ENCODE measurements at places on chromosomes 7 and 10. TPM values are rescaled to one million over a fixed set of nuclear protein-coding genes. Genes with fewer than 3 reads are reported as not detected.

CARD11 gene
- total RNA-seq, result 29.0 TPM

LLCFC1 gene
- not detected for total RNA-seq

EXOC6 gene
- 5.0 TPM for total RNA-seq

CDH23 gene
- total RNA-seq, result 4.3 TPM

EEF1AKMT2 gene
- 38.0 TPM for total RNA-seq

MOGAT3 gene
- total RNA-seq, result not detected

PYROXD2 gene
- total RNA-seq, result 1.3 TPM

AGBL3 gene
- 3.2 TPM for total RNA-seq

OPN4 gene
- total RNA-seq, result not detected
